Vagina (tissue), 2 donors: ENCODE measurements at places on chromosomes 11 and 22. TPM values are rescaled to one million over a fixed set of nuclear protein-coding genes. Genes with fewer than 3 reads are reported as not detected.
A peak's percentile ranks its signal among the peaks of the same experiment; 100 is the strongest.

The SLC5A12 gene
- not detected for total RNA-seq

- DNase-seq = no peak
Observed at GRCh38 chr22:37639771-37640590, 512 bp downstream of the SH3BP1 start.

GRCh38 chr11:112724496-112724790 lies 236.8 kb upstream of the NCAM1 start:
- peak; percentile 69 for DNase-seq

DNA sequence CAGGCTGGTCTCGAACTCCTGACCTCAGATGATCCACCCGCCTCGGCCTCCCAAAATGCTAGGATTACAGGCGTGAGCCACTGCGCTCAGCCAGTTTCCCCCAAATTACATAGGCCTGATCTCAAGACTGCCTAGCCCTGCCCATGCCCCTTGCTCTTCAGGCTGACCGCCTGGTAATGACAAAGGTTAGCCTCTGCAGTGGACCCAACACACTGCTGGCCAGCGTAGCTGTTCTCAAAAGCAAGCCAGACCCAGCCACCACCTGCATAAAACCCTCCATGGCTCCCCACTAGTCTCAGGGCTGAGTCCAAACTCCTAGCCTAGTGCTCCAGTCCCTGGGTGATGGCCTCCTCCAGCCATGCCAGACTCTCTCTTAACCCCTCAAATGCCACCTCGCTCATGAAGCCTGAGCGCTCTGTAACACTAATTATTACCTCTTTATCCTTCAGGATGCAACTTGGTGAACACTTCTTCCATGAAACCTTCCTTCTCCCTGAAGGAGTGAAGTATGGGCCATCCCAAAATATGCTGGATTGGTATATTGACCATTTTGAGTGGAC lies 836 bp upstream of the RSPH14 start:
- no peak for DNase-seq

The GPR83 gene
- total RNA-seq = not detected

- DNase-seq = no peak
Observed at GRCh38 chr11:12581416-12581815, 92.8 kb upstream of the TEAD1 start.

GRCh38 chr11:69700278-69701140 lies 3.3 kb downstream of the FGF19 start:
- no peak for DNase-seq

DNA sequence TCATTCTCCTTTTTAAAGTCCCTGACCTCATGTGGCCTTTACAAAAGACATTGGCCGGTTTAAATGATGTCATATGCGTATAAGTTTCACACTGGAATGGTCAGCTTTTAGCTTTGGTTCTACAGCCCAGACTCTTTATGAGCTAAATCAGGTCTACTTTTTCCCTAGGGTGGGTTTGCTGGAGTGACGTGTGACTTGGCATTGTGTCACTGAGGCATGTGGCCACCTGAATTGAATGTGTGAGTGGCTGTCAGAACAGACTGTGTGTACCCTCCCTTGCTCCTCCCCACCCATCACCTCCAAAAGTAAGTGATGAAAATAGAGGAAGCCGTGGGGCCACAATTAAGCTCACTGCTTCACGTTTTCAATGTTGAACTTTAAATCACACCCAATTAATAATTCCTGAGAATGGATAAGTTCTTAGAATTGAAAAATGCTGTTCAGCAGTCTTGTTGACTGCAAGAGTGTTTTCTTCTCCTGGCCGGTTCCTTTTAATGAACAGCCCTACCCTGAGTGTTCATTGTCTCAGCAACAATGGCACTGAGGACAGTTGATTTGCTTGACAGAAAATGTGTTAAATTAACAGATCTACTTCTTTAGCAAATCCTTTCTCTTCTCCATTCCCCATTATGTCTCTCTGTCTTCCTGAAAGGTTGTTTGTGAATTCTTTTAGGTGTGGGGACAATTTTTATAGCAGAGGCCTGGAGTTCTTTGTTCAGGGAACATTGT lies 11.3 kb downstream of the CECR2 start:
- DNase-seq = no peak

DNA sequence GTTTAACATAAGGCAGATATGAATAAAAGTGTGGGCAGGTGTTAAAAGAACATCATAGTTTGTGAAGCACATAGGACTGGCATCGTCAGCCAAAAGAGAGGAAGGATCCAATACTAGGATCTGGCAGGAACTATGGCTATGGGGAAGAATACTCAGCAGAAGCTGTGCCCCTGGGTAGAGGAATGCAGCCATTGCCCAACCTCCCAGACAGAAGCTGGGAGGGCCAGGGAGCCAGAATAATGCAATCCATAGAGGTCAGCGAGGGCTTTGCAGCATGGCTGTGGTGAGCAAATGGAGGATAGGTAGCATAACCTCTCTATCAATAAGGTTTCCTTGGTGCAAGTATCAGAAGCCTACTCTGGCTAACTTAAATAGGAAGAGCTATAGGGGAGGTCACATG lies 11.7 kb upstream of the CSTF3 start:
- DNase-seq = no peak

DNA sequence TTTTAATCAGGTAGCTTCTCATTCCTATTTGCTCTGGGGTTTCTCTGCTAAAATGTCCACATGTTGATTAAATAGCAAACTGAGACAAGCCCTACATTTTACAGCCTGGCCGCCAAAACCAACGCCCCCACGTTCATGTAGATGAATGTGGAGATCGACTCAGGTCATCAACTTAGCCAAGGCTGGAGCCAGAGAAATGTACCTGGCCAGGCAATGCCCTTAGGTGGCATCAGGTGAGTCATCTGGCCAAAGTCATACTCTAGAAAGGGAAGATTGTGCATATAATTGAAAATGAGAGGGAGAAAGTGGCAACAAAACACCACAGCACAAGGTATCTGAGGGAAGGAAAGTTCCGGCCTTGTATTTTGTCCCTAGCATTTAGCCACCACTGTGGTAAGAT lies 37.1 kb upstream of the CCDC89 start:
- no peak for DNase-seq

The FAM181B gene
- total RNA-seq = 0.49 TPM

DNA sequence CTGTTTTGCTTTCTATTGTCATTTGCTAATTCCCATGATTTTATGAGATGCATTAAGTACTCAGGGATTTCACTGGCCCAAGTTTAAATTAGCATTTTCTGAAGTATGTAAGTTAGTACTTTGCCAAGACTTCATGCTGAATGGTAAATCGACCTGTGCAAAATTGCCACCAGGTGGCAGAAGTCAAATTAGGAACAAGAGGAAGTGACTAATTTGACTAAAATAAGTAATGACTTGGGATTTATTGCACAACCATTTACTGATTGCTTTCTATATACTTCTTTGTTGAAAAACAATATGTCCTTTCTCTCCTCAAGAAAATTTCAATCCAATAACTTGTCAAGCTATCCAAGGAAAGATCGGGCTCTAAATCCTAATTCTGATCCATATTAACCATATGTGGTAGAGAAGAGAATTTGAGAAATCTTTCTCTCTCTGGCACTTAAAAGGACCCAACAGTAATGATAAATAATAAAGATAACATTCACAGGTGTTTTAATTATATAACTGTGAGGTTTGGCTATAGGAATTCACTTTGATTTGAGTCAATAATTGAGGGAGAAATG lies 253.7 kb upstream of the CHORDC1 start:
- no peak for DNase-seq

DNA sequence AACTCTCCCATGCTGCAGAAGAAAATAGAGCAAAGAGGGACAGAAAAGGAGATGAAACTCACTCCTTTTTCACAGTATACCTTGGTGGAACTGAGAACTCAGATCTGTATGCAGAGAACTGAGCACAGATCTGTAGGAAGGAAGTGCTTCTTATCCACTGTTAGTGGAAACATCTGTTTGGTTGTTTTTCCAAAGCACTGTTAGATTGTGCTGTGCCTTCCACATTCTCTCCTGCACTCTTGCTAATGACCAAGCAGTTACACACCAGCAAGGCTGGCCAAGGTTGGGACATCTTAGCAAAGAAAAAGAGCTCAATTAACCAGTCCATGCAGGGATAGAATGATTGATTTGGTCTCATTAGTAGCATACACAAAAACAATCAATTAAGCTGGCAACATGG lies 20.1 kb upstream of the SIK2 start:
- no peak for DNase-seq

DNA sequence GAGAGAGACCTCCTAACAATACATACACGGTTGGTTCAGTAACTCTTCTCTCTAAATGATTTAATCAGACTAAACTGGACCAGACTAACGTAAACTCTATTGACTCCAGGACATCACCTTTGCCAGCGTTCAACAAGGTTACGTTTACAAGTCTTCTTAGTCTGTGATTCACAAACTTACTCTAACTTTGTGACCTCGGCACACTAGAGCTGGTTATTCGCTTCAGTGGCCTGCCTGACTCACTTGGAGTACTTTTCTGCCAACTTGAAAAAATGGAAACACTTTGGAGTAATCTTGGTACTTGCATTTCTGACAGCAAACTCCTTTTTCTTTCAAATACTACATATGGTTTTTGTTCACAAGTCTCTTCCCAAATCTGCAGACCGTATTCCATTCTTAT lies 26.2 kb downstream of the MTMR2 start:
- no peak for DNase-seq

- no peak for DNase-seq
Observed at GRCh38 chr11:126930091-126930841, 70.3 kb downstream of the KIRREL3 start.

The DDX25 gene
- total RNA-seq = not detected

DNA sequence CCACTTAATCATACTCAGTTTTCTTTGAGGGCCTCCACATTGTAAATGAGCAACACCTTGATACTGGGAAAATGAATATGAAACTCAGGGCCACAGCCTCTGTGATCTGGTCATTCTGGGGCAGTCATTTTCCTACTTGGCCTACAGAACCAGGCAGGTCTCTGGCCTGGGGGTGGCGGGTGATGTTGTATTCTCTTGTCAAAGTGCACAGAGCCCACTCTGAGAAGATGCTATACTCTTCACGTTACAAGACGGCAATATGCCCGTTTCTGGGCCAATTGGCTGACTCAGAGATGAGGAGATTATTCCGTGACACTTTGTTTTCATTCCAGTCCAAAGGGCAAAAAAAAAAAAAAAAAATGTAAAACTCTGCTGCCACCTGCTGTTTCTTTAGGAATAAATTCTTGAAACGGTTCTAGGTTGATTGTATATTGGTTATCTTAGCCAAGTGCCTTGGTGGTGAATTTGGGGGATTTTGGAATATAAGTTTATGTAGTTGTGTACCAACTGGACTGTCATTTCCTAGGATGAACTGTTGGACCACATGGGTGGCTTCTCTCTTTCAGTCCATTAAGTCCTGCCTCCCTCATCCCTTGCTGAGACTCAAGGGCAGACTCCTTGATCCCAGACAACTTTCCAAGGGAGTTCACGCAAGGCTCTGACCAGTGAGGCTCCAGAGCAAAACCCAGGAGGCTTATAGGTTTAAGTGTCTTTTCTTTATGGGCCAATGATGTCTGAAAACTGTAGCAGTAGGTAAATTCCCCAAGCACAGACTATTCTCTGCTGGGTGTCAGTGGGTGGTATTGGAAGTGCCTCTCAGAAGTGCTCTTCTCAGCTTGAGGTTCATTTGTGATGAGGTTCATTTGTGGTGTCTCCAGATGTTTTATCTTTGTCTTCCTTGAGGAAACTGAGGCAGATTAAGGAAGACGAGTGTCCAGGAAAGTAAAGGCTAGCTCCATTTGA lies 18.2 kb downstream of the ADM start:
- DNase-seq = no peak

- no peak for DNase-seq
Observed at GRCh38 chr11:119888119-119888518, 159.1 kb upstream of the NECTIN1 start.

The MCHR1 gene
- not detected for total RNA-seq

GRCh38 chr11:131195661-131196517 lies 174.5 kb upstream of the NTM start:
- no peak for DNase-seq

The CNTF gene
- total RNA-seq = not detected

GRCh38 chr22:50010676-50011446 lies 1.7 kb downstream of the IL17REL start:
- DNase-seq = no peak

The FOSL1 gene
- total RNA-seq = 20.9 TPM

- no peak for DNase-seq
Observed at GRCh38 chr11:72378704-72379383, 55.5 kb downstream of the CLPB start.

DNA sequence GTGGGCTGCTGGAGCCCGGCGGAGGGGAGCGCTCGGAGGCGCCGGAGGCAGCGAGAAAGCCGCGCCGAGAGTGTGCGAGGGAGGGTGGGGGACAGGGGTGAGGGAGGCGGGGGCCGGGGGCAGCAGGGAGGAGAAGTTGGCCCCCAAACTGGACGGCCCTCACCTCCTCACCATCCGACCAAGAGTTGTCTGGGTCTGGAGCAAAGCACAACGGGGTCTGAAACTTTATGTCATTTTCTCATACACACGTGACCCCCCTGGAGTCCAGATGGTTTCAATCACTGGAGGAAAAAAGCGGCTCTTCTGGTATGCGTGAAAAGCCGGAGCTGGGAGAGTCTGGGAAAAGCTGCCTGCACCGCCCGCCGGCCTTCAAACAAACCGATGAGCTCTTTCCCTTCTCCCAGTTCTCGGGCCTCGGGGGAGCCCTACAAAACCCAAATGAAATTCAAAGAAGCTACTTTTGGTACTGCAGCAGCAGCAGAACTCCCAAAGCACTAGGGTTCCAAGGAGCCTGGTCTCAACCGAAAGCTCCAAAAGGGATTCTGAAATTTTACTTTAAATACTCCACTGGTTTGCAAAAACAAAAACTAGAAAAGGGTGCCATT lies 39.7 kb upstream of the AKIP1 start:
- DNase-seq = no peak

DNA sequence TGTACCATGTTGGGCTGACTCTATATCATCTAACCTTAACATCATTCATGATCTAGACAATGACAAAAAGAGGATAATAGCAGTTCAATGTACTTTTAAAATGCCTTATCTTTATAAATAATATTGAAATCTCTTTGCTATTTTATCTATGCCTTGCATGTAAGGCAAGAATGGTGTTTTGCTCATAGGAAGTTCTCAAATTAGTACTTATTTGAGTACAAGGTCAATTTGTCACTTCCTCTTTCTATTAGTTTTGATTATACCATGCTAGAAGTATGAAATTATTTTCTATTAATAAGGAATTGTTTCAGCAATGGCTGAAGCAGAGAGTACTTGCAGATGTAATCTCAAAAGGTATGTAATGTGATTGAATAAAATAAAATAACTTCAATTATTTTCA lies 1285.4 kb upstream of the TENM4 start:
- no peak for DNase-seq

The MS4A4E gene
- total RNA-seq = 1.7 TPM

GRCh38 chr11:43574949-43575912 lies 105.3 kb upstream of the HSD17B12 start:
- DNase-seq = no peak

The CPT1A gene
- total RNA-seq = 80.8 TPM

DNA sequence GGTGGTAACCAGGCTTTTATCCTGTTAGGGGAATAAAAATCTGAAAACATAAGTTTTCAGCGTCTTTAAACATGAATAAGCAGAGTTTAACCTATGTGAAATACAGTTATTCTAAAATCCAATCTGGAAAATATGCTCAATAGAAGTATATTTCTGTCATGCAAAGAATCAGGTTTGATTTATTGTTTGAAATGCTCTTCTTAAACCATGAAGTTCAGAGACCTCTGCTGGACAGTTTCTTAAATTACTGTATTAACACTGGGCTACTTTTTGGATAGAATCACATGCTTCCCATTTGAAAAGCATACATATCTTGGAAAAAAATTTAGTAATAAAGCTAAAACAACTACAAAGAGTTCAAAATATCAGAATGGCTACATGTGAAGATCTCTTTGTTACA lies 25.4 kb downstream of the APIP start:
- DNase-seq = no peak
